Effector memory CD4-positive, alpha-beta T cell (primary cell): ENCODE measurements at places on chromosomes 5 and 9.

DNA sequence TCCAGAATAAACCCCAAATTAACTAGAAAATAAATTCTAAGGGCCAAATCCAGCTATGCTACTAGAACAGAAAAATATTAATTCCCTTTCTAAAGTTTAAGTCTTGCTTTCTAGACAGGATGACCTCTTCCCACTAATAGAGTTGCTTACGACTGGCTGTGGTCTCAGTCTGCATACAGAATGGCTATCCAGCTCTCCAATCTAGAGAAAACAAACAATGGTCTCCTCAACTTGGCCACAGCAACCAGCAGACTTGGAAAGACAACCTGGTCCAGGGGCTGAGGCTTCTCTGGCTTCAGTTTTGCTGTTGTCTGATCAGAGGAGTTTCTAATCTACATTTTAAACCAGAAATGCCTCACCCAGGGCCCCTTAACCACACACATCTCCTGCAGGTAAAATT lies 28.9 kb downstream of the RASEF start:
- no peak for DNase-seq

GRCh38 chr9:133839822-133840329 lies 101.7 kb upstream of the SARDH start:
- no peak for DNase-seq

- DNase-seq, result no peak
Observed at GRCh38 chr9:35547889-35548418, 57.1 kb upstream of the TESK1 start.

DNA sequence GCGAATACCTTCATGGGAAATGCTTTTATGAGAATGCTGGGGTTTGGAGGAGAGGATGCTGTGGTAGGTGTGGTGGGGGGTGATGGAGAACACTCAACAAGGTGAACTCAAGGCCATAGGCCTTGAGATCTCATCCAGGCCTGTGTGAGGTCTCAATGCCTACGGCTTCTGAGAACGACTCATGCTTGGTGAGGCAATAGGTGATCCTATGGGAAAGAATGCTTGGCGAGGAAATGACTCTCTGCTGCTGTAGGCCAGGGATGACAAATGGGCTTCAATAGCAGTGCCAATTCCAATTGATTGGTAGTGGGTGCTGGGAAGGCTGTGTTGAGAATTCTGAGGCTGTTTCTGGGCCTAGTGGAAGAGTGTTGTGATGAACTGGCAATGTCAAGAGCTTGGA lies 280.2 kb upstream of the CLINT1 start:
- no peak for DNase-seq

DNA sequence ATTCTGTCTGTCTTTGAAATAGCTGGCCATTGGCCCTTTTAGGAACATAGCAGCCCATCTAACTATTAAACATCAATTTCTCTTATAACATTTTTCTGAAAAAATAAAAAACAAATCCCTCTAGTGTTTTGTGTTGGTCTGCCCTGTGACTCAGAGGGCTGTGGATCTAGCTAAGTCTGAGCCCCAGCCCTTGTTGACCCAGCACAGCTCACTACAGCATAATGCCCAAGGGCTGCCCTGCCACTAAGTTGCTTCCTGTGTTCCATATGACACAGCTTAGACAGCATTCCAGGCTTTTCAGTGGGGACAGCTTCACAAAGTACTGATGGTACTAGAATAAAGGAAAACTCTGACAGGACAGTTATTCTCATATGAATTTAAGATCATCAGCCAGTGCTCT lies 136.0 kb downstream of the SCAMP1 start:
- DNase-seq, result no peak

- no peak for DNase-seq
Observed at GRCh38 chr5:88459971-88460370, 191.3 kb upstream of the TMEM161B start.

DNA sequence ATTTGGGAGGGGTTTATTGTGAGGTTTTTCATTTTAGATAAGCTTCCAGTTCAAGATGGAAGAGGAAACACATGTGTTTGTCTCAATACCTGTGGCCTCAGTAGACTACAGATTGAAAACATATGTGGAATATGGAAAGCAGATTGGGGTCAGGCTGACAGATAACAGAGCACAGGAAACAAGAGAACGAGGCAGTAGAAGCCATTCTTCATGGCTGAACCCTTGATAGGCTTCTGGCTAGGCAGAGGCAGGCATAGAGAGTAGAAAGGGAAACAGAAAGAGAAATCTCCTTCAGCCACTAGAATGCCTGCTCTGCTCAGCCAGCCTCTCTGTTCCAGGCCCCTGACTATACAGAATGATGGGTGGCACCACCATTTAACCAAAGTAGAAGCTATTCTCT lies 152.5 kb downstream of the MUSK start:
- DNase-seq, result no peak

GRCh38 chr5:143106174-143106573 lies 297.3 kb downstream of the NR3C1 start:
- no peak for DNase-seq

DNA sequence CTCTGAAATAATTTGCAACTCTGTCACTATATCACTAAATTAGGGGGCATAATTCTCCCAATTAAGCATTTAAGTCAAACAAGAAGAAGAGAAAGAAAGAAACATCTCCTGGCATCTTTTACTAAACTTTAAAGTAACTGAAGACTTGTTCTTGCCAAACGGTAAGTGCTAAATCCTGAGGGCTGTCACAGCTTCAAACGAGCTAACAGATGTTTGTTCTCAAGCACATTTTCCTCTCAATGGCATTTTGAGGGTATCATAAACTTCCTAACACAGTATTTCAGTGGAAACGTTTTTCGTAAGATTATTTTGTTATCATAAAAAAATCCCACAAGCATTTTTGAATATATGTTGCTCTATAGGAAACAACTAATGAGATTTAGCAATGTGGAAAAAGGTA lies 169.5 kb upstream of the TAS2R1 start:
- DNase-seq, result no peak

GRCh38 chr5:119583684-119584083 lies 45.7 kb upstream of the FAM170A start:
- DNase-seq, result no peak

- no peak for DNase-seq
Observed at GRCh38 chr5:532521-533242, 8.4 kb upstream of the SLC9A3 start.

- no peak for DNase-seq
Observed at GRCh38 chr5:20528471-20528870, 540.5 kb upstream of the CDH18 start.

GRCh38 chr5:61251874-61252642 lies 80.0 kb upstream of the ZSWIM6 start:
- DNase-seq, result no peak

- no peak for DNase-seq
Observed at GRCh38 chr9:136437430-136437829, 2.2 kb downstream of the INPP5E start.

DNA sequence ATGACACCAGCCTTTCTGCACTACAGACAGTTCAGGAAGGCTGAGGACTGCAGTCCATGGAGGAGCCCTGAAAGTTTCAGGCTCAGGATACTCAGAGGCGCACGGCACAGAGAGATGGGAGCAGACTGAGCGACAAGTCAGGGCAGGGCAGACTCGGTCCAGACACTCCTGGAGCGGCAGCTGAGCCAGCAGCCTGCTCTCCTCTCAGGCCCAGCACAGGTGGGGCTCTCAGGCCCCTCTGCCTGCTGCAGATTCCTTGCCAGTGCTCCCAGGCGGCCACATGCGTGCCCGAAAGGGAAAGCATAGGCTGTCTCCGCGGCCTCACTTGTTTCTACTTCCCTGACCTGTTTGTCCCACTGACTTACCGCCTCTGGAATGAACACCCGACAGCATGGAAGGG lies 228.3 kb downstream of the IRX2 start:
- DNase-seq, result no peak

GRCh38 chr9:96585426-96585825 lies 34.2 kb downstream of the CDC14B start:
- DNase-seq, result no peak

DNA sequence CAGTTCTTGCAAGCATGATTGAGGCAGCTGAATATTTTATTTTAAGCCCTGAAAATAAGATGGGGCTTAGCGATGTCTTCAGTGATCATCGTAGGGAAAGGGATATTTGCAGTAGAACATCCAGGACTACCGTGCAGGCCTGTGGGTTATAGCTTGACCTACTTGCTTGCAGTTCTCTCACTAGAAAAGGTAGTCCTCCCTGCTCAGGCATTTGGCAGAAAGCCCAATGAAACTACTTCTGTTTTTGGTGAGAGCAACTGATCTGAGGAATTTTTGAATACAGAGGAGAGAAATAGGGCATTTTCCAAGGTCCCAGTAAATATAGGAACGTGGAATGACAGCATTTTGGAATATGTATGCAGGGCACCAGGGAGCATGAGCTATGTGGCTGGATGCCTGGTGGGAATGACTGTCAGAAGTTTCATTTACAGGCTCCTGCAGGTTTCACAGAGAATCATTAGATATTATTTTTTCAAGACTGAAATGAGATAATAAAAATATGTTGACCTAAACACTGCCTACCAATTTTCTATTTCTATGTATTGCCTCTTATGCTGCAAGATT lies 417.9 kb upstream of the ACTBL2 start:
- DNase-seq, result no peak

DNA sequence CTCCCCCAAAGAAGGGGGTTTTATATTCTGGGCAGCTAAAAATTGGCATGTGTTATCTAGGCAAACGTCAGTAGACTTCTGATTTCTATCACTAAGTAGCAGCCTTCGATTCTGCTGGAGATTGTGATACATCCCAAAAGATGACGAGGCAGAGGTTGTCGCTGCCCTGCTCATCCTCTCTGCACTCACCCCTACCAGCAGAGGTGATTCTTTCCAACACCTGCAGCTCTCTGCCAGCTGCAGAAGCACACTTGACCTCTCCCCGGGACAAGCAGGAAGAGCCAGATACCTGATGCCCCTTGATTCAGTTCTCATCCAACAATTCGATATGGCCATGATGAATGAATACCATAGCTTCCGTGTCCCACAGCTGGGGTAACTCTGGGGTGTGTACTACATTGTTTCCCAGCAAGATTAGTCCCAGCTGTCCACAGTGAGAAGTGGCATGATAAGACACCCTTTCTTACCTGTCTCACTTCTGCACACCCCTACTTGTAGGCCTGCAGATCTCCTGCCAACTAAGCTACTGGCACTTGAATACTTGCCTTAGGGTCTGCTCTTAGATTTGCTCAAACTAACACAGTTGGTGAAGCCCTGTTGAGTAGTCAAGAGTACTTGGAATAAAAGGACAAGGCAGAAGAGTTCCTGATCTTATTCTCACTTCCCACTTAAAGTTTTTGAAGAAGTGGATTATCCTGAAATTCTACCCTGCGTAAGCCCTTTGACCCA lies 37.6 kb upstream of the SMAD5 start:
- DNase-seq, result no peak

- no peak for DNase-seq
Observed at GRCh38 chr5:116696366-116696765, 121.7 kb upstream of the SEMA6A start.

GRCh38 chr5:150065886-150066285 lies 20.5 kb downstream of the CSF1R start:
- DNase-seq, result no peak

DNA sequence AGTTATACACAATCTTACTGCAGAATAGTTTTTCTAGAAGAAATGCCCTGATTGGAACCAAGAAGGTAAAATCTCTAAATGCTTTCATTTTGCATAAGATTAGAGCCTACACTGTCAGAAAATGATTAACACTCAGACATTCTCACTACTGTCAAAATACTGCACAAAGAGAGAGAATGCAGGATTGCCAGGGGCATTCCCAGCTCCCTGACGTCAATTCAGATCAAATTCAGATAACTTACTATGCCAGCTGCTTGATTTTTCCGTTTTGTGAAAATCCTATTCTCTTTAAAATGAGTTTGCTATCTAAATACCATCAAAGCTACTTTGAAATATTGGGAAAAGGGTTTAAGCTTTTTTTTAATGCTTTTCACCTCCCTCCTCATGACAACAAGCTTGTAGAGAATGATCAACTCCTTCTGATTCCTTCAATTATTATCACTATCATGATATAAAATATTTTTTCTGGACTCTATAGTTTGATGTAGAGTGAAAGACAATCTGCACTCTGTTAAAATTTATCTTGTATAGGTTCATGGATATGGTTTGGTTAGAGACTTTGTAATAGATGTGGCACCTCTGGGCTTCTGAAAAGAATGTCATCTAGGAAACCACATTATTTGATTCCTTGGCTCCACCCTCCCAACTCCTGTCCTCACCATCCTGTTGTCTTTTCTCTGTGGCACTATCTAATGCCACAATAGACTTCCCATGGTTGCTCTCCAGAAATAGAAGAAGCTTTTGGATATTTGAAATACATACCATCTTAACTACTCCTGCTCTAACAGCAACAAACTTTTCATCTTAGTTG lies 407.7 kb downstream of the PDE4D start:
- no peak for DNase-seq

GRCh38 chr5:120684213-120684612 lies 220.1 kb downstream of the PRR16 start:
- DNase-seq, result no peak

GRCh38 chr5:120139039-120139438 lies 325.1 kb upstream of the PRR16 start:
- no peak for DNase-seq

DNA sequence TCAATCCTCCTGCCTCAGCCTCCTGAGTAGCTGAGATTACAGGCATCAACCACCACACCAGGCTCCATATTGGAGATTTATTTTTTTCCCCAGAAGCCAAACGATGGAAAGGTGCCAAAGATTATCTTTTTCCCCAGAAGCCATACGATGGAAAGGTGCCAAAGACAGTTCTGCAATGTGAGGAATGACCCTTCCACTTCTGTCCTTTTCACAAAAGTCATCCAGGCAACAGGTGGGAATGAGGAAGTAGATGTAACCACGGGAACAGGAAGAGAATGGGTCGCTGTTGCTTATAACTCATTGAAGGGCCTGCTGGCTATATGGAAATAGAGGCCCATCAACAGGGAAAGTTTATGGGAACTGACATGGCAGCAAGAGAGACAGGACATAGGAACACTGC lies 233.7 kb upstream of the MSX2 start:
- no peak for DNase-seq

DNA sequence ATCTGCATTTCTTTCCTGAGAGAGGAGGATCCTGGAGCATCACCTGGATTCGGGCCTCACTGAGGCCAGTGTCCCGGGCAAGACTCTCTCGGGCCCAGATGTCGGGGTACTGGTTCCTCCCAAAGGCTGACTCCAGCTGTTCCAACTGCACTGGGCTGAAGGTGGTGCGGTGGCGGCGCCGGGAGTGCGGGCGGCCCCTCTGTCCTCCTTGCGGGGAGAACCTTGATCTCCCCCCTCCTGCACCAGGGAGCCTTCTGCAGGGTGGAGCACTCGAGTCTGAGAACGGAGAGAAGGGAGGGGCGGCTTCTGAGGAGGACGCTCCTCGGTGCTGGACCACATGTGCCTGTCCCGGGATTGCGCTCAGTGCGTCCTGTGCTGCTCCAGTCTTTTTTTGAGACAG lies 2.0 kb downstream of the PROP1 start:
- DNase-seq, result no peak

- no peak for DNase-seq
Observed at GRCh38 chr5:173613433-173614159, 2.9 kb downstream of the BOD1 start.

- no peak for DNase-seq
Observed at GRCh38 chr5:11062397-11062796, 301.4 kb upstream of the DAP start.

GRCh38 chr5:50562694-50563093 lies 103.7 kb upstream of the PARP8 start:
- no peak for DNase-seq
